ENCODE measurements at places on chromosomes 1 and 21. TPM values are rescaled to one million over a fixed set of nuclear protein-coding genes. Genes with fewer than 3 reads are reported as not detected.

Gene RHD
- 0.44 TPM for polyA plus RNA-seq

GRCh38 chr1:16175610-16176553 is 20.0 kb upstream of the EPHA2 start:
- no peak overlapping the region for H3K27ac ChIP-seq
- H3K4me1 ChIP-seq = peaks cover 5% of the 10 kb centered on the region
- DNase-seq = no peak
- H3K4me3 ChIP-seq = no peak overlapping the region

DNA sequence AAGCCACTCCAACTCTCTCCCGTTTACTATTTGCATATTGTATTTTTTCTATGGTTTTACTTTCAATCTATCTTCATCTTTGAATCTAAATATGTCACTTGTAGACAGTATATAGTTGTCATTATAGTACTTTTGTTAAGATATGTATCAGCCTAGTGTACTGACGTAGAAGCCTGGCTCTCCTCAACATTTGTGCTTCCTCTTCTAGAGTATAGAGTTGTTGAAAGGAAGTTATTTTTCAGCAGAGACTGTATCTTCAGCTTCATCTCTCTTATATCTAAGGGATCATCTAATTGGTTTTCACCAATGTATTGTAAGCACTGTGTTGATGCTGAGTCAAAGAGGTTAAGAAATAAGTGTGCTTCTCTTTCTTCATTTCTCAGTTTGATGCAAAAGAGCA is 192.8 kb downstream of the LMO4 start:
- no peaks in the 10 kb centered on the region for H3K4me1 ChIP-seq
- peaks cover 6% of the 10 kb centered on the region for H3K27me3 ChIP-seq
- H3K27ac ChIP-seq = no peak overlapping the region
- DNase-seq = no peak

DNA sequence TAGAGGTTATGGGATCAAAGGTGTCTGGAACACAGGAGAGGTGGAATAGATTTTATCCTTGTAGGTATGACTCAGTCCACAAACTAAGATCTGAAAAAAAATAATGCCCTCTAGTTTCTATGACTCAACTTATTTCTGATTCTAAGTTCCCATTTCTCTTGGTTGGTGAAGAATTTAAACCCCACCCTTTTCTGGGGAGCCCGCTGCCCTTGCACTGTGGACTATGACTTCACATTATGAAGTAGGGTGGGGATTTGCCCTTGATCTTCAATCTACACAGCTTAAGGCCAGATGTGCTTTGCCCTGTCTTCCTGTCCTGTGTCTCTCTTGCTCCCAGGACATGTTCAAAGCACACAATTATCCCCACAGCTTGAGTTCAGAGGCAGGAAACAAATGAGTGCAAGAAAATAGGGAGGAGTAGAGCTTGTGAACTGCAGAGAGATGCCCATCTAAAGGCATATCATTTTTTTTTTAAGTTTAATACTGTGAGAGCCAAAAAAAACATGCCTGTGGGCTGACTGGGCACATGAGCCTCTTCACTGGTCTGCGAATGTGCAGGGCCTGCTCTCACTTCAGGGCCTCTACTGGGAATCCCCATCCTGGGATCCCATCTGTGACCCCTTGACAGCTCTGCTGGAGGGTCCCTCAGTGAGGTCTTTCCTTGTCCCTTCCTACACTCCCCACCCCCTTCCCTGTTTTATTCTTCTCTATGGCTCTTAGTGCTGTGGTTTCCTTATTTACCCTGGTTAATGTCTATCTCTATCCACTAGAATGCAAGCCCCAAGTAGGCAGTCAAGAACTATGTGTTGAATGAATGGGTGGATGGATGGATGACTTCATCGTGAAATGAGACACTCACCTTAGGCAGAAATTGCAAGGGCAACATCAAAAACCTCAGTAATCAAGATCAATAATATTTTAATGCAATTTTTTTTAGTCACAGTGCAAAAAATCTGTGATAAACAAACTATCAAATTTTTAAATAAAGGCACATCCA is 61.5 kb downstream of the CD58 start:
- DNase-seq = no peak
- H3K36me3 ChIP-seq = peaks cover 9% of the 10 kb centered on the region
- H3K27ac ChIP-seq = peak overlapping the region; percentile 39
- H3K4me3 ChIP-seq = no peak overlapping the region
- H3K27me3 ChIP-seq = no peaks in the 10 kb centered on the region
- peaks cover 23% of the 10 kb centered on the region for H3K4me1 ChIP-seq

DNA sequence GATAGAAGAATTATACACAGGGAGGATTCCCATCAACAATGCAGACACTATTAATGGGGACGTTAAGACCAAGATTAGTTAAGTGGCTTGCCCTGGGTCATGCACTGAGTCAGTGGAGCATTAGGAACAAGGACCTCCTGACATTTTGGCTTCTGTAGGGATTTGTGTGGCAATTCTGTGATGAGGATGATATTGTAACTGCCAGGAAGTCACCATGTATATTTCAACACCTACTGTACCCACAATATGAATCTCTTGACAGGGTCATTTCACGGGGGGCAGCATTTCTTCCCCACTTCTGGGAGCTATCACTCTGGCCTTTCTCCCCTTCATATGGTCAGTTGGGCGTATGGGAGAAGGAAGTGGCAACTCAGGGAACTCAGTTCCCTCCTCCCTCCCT is 134.9 kb downstream of the RUNX1 start:
- peaks cover 7% of the 10 kb centered on the region for H3K36me3 ChIP-seq
- H3K27me3 ChIP-seq = no peaks in the 10 kb centered on the region
- no peak for DNase-seq
- peaks cover 68% of the 10 kb centered on the region for H3K4me1 ChIP-seq

- no peak overlapping the region for H3K27ac ChIP-seq
- peaks cover 16% of the 10 kb centered on the region for H3K36me3 ChIP-seq
- H3K4me1 ChIP-seq = no peaks in the 10 kb centered on the region
These were observed 39.6 kb upstream of the LPGAT1 start for GRCh38 chr1:211870156-211870555.

DNA sequence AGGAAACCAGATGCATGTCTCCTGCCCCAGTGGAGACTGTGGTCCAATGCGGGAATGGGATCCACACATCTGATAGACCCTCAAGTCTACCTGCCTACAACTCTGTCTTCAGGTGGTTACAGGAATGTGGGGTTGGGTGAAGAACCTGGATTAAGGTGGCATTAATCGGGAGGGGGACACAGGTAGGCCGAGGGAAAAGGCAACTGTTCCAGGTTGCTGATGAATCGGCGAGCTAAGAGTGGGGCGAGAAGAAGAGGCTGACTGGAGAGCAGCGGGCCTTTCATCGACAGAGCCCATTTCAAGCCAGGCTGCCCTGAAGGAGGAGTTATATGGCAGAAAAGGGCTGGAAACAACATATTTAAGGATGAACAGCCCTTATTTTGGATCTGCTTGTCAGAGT is 836 bp downstream of the CD2 start:
- no peak overlapping the region for H3K27ac ChIP-seq
- DNase-seq = no peak

DNA sequence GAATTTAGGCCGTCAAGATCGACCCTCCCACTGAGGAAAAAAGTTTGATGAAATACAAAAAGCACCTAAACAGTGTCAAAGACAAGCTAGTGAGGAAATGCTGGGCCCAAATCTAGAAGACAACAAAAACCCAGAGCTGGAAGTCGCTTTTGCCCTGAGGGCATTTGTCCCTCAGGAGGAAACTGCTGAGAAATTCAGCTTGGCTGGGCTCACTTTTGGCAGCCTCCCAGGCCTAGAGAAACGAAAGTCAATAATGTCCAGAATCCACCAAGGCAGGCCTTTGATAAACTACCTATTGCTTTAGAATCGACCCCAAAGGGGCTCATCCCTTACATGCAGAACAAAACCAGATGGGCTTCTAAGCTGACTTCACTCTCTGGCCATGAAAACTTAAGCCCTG is 38.9 kb downstream of the SYT2 start:
- H3K27ac ChIP-seq = no peak overlapping the region
- no peak for DNase-seq
- no peak overlapping the region for H3K4me3 ChIP-seq

All from naive B cell (primary cell).